Inflammatory macrophage treated with lipopolysaccharide for 4 hours (primary cell): ENCODE measurements at places on chromosomes 13 and 19.

DNA sequence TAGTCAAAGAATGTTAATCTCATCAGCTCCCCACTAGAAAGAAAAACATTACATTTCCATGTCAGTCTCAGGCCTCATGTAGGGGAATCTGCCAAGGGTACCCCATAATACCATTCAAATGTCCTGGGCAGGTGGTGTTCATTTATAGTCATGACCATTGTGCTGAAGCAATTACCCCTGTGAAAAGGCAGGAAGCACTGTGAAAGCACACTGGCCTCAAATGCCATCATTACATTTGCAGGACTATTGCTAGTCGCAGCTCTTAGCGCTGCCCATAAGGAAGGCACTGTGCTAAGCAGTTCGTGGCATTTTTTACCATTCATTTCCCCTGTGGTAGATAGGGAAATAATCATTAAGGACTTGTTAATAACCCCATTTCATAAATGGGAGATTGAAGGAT lies 109.0 kb downstream of the LHFPL6 start:
- no peak for DNase-seq

DNA sequence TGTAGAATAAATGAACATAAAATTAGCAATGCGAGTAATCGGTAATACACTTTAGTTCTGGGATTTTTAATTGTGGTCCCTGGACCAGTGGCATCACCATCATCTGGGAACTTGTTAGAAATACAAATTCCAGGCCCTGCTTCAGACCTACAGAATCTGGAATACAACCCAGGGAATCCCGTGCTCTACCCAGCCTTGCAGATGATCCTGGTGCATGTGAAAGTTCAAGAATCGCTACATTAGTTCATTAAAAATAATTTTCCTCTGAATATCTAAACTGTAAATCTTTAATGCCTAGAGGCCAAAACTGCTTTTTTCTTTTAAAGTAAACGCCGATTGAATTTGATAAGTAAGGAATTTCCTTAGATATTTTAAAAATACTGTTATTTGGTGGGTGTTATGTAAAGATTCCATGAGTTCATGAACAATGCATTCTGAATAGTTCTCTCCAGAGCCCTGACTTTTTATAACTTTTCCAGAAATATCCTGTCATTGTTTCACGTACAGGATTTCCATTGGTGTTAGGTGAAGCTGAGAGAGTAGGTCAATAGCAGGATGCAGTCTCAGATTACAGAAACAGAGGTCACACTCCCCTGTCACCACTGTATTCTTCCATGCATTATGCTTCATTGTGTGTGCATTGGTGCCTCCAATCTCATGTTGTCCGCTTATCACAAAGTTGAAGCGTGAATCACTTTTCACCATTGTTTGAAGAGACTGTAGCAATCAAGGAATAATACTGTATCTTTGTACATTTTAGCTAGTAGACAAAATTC lies 596.5 kb upstream of the KLF12 start:
- DNase-seq, result no peak

GRCh38 chr19:15332311-15332996 lies at the start of gene BRD4:
Gene BRD4 (minus strand): TSS chr19:15332539. CDS start chr19:15273099, 59,440 bp downstream.
- peak; percentile 71 for DNase-seq

DNA sequence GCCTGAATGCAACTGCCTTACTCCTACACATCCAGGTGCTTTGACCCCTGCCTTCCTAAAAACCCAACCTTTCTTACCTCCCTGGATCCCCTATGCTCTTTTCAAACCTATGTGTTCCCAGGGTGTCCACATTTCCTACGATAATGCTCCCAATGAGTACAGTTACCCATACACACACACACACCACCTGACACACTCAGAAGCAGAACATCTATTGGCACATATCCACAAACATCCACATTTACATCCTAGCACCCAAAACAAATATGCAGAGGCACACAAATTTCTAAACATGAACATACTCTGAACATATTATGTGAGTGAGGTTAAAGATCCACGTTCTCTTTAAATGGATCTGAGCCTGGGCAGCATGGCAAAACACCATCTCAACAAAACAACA lies 22.4 kb upstream of the PLAUR start:
- DNase-seq, result peak; percentile 64

GRCh38 chr13:21853779-21854178 lies 182.9 kb downstream of the FGF9 start:
- no peak for DNase-seq

DNA sequence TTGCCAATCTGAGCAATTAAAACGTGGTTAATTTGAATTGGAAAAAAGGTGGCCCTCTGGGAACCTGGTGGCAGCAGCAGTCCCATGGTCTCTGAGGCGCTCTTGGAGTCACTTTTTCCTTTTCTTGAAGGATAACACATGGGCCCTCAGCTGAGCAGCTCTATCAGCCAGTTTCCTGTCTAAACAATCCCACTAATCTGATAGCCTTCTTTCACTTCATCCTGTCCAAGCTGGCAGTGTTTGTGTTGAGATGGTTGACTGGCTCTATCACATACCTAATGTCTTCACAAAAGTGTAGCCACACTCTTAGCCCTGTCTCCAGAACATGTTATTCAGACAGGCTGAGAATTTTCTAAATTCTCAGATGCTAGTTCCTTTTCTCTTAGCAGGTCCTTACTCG lies 10.7 kb downstream of the MZT1 start:
- no peak for DNase-seq

- no peak for DNase-seq
These were observed 943 bp downstream of the ZNF302 start for GRCh38 chr19:34678421-34678820.

- no peak for DNase-seq
These were observed 1.3 kb downstream of the ALOX5AP start for GRCh38 chr13:30736461-30737320.

DNA sequence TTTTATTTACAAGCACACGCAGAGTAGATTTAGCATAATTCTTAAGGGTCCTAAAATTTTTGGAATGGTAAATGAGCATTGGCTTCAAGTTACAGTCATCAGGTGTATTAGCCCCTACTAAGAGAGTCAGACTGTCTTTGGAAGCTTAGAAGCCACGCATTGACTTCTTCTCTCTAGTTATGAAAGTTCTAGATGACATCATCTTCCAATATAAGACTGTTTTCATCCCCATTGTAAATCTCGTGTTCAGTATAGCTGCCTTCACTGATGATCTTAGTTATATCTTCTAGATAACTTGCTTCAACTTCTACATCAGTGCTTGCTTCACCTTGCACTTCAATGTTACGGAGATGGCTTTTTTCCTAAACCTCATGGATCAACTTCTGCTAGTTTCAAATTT lies 148.8 kb upstream of the SLITRK1 start:
- DNase-seq, result no peak

DNA sequence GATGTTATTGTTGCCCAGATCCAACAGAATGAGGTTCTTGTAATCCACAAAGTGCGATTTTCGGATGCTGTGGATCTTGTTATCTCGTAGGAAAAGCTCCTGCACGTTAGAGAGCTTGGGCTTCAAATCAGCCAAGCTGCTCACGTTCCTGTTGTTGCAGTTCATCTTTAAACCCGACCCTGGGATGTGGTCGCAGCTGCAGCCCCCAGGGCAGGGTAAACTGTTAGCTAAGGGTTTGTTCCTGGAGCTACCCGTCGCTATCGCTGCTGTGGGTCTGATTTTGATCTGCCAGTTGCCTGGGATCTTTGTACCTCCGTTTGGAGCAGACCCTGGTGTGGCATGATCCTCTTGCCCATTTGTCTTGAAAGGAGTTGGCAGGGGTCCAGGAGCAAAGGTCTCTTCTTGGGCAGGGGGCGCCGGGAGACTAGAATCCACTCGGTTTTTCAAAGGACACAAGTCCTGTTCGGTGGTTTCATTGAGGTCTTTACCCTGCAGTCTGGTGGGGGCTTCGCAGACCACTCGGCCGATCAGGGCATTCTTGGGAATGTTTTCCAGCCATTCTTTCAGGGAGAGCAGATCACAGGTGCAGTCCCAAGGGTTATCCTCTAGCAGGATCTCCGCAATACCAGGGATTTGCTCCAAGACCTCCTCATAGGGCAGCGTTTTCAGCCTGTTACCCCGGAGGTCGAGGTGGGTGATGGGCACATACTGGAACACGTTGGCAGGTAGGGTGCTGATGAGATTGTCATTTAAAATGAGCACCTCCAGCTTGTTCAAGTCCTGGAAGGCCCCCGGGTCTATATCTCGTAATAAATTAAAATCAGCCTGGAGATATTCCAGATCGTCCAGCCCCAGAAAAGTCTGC lies 1.8 kb downstream of the SLITRK1 start:
- no peak for DNase-seq
